ENCODE measurements at places on chromosomes 11 and 22. TPM values are rescaled to one million over a fixed set of nuclear protein-coding genes. Genes with fewer than 3 reads are reported as not detected.

The SPDYC gene
- total RNA-seq, result not detected

GRCh38 chr22:17120281-17120680, 879 bp downstream of the TMEM121B start:
- no peak overlapping the region for H3K27ac ChIP-seq
- peak; percentile 45 for DNase-seq
- peaks cover 17% of the 10 kb centered on the region for H3K27me3 ChIP-seq
- no peaks in the 10 kb centered on the region for H3K36me3 ChIP-seq
- peaks cover 59% of the 10 kb centered on the region for H3K4me1 ChIP-seq
- no peak overlapping the region for H3K4me3 ChIP-seq

The UPK3A gene
- not detected for total RNA-seq

The OR6T1 gene
- not detected for total RNA-seq

- H3K36me3 ChIP-seq, result no peaks in the 10 kb centered on the region
- H3K4me3 ChIP-seq, result no peak overlapping the region
- H3K27ac ChIP-seq, result no peak overlapping the region
- no peak for DNase-seq
Measured at GRCh38 chr11:124174001-124174583, 9.1 kb upstream of the OR10D3 start.

DNA sequence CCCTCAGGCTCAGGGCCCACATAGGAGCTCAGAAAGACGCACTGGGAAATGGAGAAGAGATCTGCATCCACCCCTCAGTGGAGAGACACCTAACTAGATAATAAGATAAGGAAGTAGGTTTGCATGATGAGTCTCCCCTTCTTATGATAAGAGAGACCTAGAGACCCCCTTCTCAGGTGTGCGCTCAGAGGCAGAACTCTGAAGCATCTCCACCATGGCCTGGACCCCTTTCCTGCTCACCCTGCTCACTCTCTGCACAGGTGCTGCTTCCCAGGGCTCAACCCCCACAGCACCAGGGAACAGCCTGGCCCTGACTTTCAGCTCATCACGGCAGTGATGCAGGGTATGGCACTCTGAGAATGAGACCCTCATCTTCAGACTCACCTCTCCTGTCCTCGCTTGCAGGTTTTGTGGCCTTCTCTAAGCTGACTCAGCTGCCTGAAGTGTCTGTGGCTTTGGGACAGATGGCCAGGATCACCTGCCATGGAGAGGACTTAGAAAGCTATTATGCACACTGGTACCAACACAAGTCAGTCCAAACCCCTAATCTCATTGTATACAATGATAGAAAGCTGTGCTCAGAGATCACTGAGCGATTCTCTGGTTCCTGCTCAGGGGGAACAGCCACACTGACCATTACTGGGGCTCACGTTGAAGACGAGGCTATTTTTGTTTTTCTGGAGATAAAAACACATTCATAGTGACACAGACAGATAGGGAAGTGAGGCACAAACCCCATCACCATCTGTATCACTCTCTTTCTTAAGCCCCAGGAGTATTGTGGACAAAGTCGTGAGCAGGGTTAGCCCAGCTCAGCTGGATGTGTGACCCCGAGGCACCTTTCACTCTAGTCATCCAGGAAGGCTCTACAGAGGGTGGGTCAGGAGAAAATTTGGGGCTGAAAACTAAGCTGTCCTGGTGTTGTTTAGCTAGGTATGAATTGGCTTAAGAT, 29.7 kb upstream of the IGLL5 start:
- no peak overlapping the region for H3K4me3 ChIP-seq
- H3K27ac ChIP-seq, result no peak overlapping the region
- H3K27me3 ChIP-seq, result no peaks in the 10 kb centered on the region

The OR8G1 gene
- not detected for total RNA-seq

Measured in CD4-positive, alpha-beta T cell (primary cell).